Stimulated activated CD4-positive, alpha-beta T cell treated with anti-CD3 and anti-CD28 coated beads, TNF-alpha, amount 100 ng/mL, for 1 hour (primary cell): ENCODE measurements at places on chromosomes 13 and 19.

- DNase-seq: no peak
Measured at GRCh38 chr19:31995546-31995945, 349.9 kb upstream of the ZNF507 start.

DNA sequence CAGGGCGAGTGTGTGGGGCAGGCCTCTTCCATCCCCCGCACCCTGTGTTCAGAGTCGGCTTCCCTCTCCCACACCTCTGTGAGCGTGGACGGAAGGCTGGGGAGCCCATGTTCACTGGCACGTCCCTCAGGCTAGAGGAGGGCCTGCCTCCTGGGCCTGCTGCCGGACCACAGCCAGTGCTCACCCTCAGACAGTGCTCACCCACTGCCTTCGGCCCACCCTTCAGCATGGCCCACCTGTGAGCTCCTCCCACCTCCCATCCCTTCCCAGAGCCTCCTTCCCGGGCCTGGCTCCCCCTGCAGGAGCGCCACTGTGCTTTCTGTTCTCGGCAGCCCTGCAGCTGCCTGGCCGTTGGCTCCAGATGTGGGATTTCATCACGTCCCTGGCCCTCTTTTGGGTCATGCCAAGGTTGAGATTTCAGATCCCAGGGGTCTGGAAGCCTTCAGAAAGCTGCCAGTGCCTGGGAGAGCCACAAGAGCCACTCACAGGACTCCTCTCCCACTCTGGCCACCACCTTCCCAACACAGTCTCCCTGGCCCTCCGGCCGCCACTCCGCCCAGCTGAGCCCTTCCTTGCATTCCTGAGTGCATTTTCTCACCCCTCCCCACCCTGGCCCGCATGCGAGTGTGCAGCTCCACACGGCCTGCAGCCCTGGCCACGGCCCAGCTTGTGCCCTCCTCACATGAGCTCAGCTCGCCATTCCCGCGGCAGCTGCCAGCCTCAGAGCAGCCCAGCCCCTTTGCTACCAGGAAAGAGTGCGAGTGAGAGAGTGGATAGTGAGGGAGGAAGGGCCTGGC, 25.3 kb downstream of the CAPN12 start:
- no peak for DNase-seq

DNA sequence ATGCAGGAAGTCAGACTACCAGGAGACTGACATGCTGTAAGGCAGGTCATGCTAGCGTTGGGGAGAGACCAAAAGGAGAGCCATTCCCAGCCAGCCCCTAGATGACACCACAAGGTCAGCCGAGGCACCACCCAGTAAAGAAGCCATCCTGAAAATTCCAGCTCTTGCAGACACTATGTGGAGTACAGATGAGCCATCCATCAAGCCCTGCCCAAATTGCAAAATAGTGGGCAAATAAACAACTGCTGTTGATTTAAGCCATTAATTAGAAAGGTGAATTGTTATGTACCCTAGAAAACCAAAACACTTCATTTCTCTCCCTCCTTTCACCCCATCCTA, 82.1 kb downstream of the TBC1D4 start:
- no peak for DNase-seq

- DNase-seq: no peak
Measured at GRCh38 chr13:100668408-100668807, 6.2 kb downstream of the TMTC4 start.

DNA sequence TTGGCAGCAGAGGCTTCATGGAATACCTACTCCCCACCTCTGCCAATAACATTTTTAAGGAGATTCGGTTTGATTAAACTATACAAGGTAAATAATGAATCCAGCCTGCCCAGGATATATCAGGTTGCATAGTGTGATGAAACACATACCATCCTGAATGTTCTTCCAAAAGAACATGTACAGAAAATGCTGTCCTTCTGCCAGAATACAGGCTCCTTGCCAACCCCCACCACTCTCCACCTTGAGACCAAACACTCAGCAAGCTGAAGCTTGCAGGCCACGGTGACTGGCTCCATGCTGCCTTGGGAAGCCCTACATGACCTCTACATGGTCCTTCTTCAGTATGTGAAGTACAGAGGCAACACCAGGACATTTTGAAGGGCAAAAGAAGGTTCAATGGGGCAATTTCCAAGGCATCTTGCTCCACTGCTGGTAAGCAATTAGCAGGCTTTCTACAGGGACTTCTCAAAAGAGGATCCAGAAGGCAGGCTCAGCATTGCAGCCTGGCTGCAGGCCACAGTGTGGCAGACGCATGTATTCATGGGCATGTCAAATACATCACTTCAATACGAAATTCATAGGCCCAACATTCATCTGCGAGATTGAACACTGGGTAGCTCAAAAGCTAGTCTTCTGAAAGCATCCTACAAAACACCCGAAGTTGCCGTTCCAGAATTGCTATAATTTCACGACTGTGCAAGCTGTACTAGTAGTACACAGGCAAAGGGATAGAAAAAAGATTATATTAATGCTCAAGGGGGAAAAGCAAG, 62.4 kb upstream of the SERP2 start:
- DNase-seq: no peak

GRCh38 chr13:37510441-37510840, 88.1 kb downstream of the POSTN start:
- DNase-seq: no peak

- no peak for DNase-seq
Measured at GRCh38 chr19:30391052-30391451, 18.9 kb downstream of the ZNF536 start.

DNA sequence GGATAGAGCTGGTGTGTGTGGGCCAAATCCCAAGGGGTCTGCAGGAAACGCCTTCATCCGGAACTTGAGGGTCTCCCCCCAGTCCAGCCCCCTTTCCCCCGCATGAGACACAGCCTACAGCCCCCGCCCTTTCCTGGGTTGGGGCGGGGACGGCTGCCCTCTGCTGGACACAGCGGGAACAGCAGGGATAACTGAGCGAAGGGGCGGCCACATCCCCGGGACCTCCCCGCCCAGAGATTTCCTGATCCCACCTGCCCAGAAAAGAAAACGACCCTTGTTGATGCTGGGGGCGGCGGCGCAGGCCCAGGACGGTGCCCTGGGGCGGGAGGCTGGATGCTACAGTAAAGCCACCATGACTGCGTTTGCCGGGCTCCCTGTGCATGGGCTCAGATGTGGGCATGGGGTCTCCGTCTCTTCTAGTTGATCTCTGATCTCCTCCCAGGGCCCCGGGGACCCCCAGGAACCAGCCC, 14.2 kb downstream of the ONECUT3 start:
- DNase-seq: peak; percentile 35

DNA sequence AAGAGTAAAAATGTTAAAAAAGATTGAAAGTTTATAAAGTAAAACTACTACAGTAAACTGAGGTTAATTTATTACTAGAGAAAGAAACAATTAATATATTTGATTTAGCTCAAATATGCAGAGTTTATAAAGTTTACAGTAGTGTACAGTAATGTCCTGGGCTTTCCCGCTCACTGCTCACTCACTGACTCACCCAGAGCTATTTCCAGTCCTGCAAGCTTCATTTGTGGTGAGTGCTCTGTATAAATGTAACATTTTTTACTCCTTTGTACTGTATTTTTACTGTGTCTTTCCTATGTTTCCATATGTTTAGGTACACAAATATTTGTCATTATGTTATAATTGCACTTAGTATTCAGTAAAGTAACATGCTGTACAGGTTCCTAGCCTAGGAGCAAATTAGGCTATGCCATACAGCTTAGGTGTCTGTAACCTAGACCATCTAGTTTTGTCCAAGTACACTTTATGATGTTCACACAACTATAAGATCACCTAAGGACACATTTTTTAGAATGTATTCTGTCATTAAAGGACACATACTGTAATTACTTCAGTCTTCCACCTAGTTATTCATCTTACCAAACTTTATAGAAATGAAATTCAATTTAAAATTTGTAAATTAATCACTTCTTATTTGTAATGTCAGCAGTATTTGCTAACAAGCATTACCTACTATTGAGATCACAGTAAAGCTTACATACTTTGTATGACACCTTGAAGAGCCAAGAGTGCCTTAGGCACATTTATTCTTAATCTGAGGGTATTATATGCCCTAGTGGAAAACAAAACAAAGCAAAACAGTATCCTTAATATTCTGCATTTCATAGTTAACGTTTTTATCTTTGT, 683.4 kb downstream of the PCDH9 start:
- DNase-seq: no peak

- no peak for DNase-seq
Measured at GRCh38 chr19:610071-610800, 20.6 kb downstream of the HCN2 start.

DNA sequence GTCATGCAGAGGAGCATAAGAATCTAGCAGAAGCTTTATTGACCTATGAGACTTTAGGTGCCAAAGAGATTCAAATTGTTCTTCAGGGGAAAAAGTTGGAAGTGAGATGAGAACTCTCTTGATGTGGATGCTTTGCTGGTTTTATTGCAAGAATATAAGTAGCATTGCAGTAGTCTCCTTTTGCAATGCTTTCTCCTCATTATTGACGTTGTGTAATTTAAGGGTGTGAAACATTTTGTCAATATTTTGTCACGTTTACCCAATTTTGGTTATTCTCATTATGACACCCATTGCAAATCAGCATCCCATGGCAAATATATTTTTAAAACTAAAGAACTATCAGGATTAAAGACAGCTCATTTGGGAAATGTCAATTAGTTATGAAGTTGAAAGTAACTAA, 11.9 kb upstream of the LILRB5 start:
- DNase-seq: no peak

GRCh38 chr13:25691654-25692053, 319.9 kb downstream of the ATP8A2 start:
- DNase-seq: no peak
